ENCODE measurements at places on chromosomes 1 and 21. TPM values are rescaled to one million over a fixed set of nuclear protein-coding genes. Genes with fewer than 3 reads are reported as not detected.

DNA sequence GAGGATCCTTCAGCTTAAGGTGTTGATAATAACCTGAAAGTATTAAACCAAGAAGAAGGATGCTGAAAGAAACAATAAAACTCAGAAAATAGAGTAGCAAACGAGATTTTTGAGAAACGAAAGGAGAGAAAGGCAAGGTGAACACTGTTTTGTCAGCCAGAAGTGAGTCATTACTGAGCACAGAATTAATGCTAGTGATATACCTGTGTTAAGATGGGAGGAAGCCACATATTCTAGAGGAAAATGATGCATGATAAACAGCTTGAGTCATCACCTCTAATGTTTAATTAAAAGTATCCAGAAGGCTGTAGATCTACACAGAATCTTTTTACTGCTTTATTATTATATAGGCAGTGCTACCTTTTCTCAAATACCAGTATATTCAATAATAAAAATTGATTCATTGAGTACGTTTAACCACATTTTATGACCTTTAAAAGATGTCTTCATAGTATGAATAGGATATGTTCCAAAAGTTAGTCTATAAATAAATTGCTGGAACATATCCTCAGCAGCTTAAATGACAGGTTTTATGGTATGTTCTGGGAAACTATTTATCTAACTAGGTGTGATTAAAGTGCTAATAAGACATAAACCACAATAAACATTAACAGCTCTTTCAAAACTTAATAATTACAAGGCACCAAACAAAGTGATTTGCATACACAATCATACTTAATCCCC lies 10.3 kb downstream of the SH3GLB1 start:
- no peak for DNase-seq

GRCh38 chr1:118785246-118785645 lies 202.9 kb downstream of the TBX15 start:
- DNase-seq, result peak; percentile 67

DNA sequence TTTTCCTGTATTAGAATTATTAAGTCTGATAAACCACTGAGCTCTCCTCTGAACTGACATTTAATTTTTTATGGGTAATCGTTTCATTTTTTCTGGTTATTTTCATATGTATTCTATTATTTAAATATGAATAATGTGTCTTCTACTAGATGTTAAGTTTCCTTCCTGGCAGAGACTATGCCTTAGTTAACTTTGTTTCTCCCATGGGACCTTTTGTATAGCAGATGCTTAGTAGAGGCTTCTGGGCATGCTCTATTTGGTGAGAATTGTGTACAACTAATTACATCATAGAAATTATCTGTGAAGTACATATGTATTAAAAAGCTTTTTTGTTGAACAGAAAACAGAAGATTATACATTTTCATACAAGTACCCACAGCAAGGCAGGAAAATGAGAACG lies 23.4 kb downstream of the CTBS start:
- DNase-seq, result no peak

DNA sequence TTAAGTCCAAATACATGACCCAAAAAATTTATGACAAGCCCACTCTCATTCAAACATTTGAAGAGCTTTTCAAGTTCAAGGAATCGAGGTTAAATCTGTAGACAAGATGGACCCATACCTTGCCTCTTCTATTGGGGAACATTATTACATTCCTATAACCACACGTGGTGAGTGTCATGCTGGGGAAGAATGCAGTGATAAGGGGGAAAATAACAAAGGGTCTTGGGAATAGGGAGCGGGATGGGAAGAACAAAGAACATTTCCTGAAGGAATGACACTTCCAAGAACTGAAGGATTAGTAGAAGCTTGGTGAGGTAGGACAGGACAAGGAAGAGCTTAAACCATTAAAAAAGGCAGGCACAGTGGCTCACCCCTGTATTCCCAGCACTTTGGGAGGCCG lies 18.8 kb downstream of the PDZK1 start:
- DNase-seq, result no peak

GRCh38 chr1:47759936-47760629 lies 237.1 kb downstream of the TRABD2B start:
- DNase-seq, result peak; percentile 35

GRCh38 chr1:182927693-182928433 lies 25.1 kb downstream of the SHCBP1L start:
- no peak for DNase-seq

- peak; percentile 71 for DNase-seq
Observed at GRCh38 chr1:116724765-116725375, 29.4 kb upstream of the CD2 start.

GRCh38 chr1:207264663-207265252 lies 56.7 kb upstream of the CD55 start:
- DNase-seq, result no peak

- DNase-seq, result no peak
Observed at GRCh38 chr1:159958719-159959380, 4.8 kb upstream of the SLAMF9 start.

- no peak for DNase-seq
Observed at GRCh38 chr1:214472364-214472763, 79.0 kb downstream of the PTPN14 start.

GRCh38 chr1:9657521-9658032 lies 6.0 kb downstream of the PIK3CD start:
- DNase-seq, result no peak

- no peak for DNase-seq
Observed at GRCh38 chr1:31605908-31606427, 11.5 kb upstream of the HCRTR1 start.

- no peak for DNase-seq
Observed at GRCh38 chr1:247435030-247435758, 19.2 kb downstream of the NLRP3 start.

DNA sequence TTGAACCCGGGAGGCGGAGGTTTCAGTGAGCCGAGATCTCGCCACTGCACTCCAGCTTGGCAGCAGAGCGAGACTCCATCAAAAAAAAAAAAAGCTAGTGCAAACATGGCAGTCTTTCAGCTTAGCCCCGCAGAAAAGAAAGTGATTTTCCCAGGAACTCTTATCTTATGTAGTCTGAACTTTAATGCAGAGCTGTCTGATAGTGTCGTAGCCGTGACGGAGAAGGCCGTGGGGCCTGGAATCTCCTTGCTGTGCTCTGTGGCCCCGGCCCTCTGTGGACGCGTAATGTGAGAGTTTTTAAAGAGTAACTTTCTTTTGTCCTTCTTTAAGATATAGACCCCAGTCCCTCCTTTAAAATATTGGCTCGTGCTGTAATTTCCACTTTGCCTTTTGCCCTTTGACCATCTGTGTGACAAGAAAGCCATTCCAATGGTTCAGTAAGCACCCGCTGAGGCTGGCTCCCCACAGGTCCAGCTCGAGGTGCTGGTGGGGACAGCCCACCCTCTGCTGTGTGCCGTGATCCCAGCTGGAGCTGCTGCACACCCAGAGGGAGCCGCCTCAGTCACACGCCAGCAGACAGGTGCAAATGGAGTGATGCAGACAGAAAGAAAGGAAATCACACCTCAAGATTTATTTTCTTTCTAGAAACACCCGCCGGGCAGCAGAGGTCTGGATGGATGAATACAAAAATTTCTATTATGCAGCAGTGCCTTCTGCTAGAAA lies 164.0 kb downstream of the PGBD5 start:
- DNase-seq, result no peak

The GRHL3 gene
- total RNA-seq, result not detected

The C4BPA gene
- total RNA-seq, result 0.27 TPM
